ENCODE measurements at places on chromosomes 6 and 20. TPM values are rescaled to one million over a fixed set of nuclear protein-coding genes. Genes with fewer than 3 reads are reported as not detected.

The PRICKLE4 gene
- not detected for total RNA-seq

The UST gene
- 1.7 TPM for total RNA-seq

The KIFC1 gene
- total RNA-seq = 8.7 TPM

The FOXC1 gene
- total RNA-seq = not detected

The GJA10 gene
- not detected for total RNA-seq

The RSPO3 gene
- not detected for total RNA-seq

The COL10A1 gene
- not detected for total RNA-seq

The SMLR1 gene
- not detected for total RNA-seq

GRCh38 chr6:144543006-144543871 is 258.1 kb downstream of the UTRN start:
- peaks cover 78% of the 10 kb centered on the region for H3K36me3 ChIP-seq
- no peak for DNase-seq
- H3K27ac ChIP-seq = no peak overlapping the region
- no peak overlapping the region for H3K4me3 ChIP-seq
- no peaks in the 10 kb centered on the region for H3K4me1 ChIP-seq

- DNase-seq = peak; percentile 37
- no peak overlapping the region for H3K4me3 ChIP-seq
- H3K36me3 ChIP-seq = no peaks in the 10 kb centered on the region
- peaks cover 8% of the 10 kb centered on the region for H3K27me3 ChIP-seq
Measured at GRCh38 chr6:39029156-39030011, 19.2 kb upstream of the GLP1R start.

DNA sequence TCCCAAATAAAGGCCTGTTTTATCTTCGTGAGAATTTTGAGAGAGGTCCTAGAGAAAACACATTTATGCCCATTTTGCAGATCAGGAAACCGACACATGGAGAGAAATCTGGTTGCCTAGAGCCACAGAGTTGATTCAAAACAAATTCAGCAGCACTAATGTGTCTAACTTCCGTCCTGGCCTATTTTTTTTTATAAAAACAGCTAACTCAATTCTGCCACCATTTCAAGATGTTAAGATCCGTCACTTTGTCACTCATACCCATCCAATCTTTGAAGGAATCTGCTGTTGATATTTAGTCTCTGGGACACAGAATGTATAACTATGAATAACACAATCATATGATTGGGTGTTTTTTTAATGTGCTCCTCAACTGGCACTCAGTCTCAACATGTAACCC is 611.1 kb upstream of the ARID1B start:
- H3K4me3 ChIP-seq = no peak overlapping the region
- H3K4me1 ChIP-seq = no peaks in the 10 kb centered on the region
- DNase-seq = no peak

- no peaks in the 10 kb centered on the region for H3K36me3 ChIP-seq
- peaks cover 3% of the 10 kb centered on the region for H3K27me3 ChIP-seq
- H3K27ac ChIP-seq = no peak overlapping the region
- H3K4me3 ChIP-seq = no peak overlapping the region
Measured at GRCh38 chr6:83226517-83226916, 33.4 kb downstream of the RWDD2A start.

DNA sequence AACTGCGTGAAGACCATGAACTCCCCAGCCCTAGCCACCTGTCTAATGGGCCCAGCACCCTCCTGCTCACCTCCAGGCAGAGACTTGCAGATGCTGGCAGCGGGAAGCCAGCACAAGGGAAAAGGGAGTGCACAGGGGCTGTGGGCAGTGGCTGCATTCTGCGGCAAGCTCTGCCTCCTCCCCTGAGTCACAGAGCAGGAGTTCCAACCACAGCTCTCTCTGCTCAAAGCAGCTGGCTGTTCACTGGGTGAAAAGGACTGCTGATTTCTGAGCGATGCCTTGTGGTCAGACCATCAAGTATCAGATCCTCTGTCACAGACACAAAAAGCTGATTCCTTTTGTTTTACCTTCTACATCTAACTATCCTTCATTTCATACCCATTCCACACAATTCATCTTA is 10.5 kb downstream of the NKX2-2 start:
- H3K4me1 ChIP-seq = peaks cover 16% of the 10 kb centered on the region
- peaks cover 19% of the 10 kb centered on the region for H3K27me3 ChIP-seq
- no peak overlapping the region for H3K4me3 ChIP-seq
- no peaks in the 10 kb centered on the region for H3K36me3 ChIP-seq
- H3K27ac ChIP-seq = no peak overlapping the region

GRCh38 chr6:43584892-43585570 is 9.0 kb downstream of the POLH start:
- peak overlapping the region; percentile 55 for H3K27ac ChIP-seq
- H3K36me3 ChIP-seq = peaks cover 45% of the 10 kb centered on the region
- H3K4me1 ChIP-seq = peaks cover 24% of the 10 kb centered on the region
- H3K4me3 ChIP-seq = peak overlapping the region; percentile 17
- no peaks in the 10 kb centered on the region for H3K27me3 ChIP-seq
- DNase-seq = peak; percentile 91

DNA sequence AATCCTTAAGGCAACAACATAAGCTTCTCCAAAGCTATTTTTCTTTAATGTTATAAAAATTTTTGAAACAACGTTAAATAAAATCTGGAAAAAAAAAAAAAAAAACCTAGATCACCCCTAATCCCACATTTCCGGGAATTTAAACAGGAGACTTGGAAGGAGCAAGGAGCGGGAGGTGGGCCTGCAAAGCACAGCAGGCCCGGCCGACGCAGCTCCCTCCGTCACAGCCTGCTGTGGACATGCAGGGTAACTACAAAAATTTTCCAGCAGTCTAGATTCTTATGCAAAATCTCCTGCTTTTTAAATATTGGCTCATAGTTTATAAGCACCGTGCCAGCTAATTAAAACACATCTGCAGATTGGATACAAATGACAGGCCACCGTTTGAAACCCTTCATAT is 23.5 kb downstream of the FOXF2 start:
- DNase-seq = no peak
- H3K27me3 ChIP-seq = no peaks in the 10 kb centered on the region
- no peaks in the 10 kb centered on the region for H3K4me1 ChIP-seq
- H3K36me3 ChIP-seq = no peaks in the 10 kb centered on the region
- H3K4me3 ChIP-seq = no peak overlapping the region
- no peak overlapping the region for H3K27ac ChIP-seq

DNA sequence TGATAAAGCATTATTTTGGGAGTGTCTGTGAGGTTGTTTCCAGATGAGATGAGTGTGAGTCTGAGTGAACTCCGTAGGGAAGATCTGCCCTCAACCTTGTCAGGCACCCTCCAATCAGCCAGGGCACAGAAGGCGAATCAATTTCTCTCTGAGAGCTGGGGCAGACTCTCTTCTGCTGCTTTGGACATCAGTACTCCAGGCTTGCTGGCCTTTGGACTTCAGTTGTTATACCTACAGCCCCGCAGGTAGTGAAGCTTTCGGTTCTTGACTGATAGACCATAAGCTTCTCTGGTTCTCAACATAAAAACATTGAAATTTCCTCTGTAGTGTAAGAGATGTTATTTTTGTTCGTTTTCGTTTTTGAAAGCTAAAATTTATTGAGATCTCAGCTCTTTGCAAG is 71.4 kb downstream of the MAFB start:
- no peak overlapping the region for H3K27ac ChIP-seq
- DNase-seq = no peak
- no peak overlapping the region for H3K4me3 ChIP-seq
- no peaks in the 10 kb centered on the region for H3K27me3 ChIP-seq

DNA sequence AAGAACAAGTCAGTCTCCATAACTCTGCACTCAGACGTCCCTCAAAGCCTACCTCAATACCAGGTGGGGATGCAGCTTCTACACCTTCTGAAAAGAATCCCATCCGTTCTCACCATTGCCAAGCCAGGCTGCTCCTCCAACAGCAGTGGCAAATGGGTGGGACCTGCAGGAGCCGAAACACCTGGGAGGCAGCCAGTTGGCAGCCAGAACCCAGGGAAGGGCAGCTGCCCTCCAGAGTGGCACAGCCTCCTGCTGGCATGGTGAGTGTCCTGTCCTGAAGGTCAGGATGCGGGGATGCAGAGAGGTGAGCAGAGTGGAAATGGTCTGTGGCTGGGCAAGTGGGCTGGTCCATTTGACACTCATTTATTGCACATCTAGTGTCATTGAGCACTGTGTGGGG is 210.6 kb upstream of the CDH4 start:
- no peaks in the 10 kb centered on the region for H3K4me1 ChIP-seq
- H3K36me3 ChIP-seq = no peaks in the 10 kb centered on the region

DNA sequence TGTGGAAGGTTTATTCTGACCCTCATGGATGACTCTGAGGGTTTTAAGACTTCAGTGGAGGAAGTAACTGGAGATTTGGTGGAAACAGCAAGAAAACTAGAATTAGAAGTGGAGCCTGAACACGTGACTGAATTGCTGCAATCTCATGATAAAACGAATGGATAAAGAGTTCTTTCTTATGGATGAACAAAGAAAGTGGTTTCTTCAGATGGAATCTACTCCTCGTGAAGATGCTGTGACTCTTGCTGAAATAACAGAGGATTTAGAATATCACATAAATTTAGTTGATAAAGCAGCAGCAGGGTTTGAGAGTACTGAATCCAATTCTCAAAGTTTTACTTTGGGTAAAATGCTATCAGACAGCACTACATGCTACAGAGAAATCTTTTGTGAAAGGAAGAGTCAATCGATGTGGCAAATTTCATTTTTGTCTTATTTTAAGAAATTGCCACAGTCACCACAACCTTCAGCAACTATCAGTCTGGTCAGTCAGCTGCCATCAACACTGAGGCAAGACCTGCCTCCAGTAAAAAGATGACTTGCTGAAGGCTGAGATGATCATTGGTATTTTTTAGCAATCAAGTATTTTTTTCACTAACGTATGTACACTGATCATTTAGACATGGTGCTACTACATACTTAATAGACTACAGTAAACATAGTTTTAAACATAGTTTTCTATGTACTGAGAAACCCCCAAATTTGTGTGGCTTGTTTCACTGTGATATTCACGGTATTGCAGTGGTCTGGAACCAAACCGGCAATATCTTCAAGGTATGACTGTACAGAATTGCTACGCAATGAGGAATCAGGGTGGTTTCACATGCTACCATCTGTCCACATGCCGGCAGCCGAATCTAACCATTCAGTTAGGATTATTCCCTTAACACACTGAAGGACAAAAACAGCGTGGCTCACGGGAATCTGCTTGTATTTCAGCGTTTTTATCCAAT is 149.0 kb downstream of the MYB start:
- no peaks in the 10 kb centered on the region for H3K27me3 ChIP-seq
- H3K4me3 ChIP-seq = no peak overlapping the region
- no peak for DNase-seq
- H3K27ac ChIP-seq = no peak overlapping the region
- no peaks in the 10 kb centered on the region for H3K4me1 ChIP-seq

DNA sequence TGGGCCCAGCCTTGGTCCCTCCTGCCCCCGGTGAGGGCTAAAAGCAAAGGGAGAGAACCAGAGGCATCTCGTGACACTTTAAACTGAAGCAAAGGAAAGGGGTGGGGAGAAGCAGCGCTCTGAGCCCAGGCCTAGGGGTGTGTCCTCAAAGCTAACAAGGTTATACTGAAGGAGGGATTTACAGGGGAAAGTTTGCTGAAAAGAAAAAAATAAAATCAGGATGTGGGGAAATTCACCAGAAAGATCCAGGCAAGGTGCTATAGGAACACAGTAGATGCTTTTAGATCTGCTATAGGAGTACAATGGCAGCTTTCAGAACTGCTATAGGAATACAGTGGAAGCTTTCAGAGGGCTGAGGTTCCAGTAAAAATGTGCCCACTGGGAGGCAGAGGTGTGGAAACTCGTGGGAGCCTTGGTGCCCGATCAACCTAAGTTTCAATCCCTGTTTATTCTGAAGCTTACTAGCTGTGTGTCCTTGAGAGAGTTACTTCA is at the start of gene COL9A1:
Gene COL9A1 (minus strand): TSS at position 51 of the 492 bp plus-strand sequence. CDS start 160 bp downstream, outside the sequence.
- no peak within 1 kb of the TSS for H3K27ac ChIP-seq
- no peak for DNase-seq
- H3K4me3 ChIP-seq = no peak within 1 kb of the TSS
- H3K4me1 ChIP-seq = no peaks in the 10 kb centered on the region
- H3K36me3 ChIP-seq = no peaks in the 10 kb centered on the region

DNA sequence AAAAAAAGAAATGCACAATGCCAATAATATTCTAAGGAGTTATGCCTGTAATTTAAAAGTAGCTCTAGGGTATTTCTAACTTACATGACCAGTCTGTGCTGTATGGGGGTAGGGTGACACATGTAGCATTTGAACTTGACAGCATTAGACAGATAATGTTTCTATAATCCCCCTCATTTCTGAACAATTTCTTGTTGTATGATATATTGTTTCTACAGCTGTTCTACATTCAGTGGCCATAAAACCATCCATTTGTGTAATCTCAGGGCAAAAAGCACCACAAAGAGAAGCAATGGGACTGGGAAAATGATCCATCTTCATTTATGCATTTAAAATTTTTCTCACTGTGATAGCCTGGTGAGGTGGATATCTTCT is 767.8 kb downstream of the TFAP2A start:
- no peak for DNase-seq
- no peaks in the 10 kb centered on the region for H3K27me3 ChIP-seq
- no peak overlapping the region for H3K4me3 ChIP-seq

DNA sequence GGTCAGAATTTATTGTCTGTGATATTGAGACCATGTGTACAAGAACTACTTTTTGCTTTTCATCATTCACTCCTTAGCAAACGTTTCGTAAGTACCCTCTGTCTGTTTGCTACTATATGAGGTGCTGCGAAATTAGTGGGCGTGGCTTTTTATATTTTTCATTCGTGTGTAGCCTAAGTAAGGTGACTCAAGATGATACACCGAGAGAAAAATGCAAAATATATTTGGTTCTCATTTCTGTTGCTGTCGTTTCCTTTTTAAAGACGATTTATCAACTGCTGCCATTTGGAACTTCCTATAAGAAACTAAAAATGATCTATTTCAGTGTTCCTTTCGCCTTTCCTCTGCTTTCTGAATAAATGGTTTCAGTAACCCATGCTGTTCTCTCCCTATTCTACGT is 61.2 kb downstream of the VAPB start:
- H3K27ac ChIP-seq = no peak overlapping the region
- peaks cover 29% of the 10 kb centered on the region for H3K36me3 ChIP-seq
- H3K4me3 ChIP-seq = no peak overlapping the region

DNA sequence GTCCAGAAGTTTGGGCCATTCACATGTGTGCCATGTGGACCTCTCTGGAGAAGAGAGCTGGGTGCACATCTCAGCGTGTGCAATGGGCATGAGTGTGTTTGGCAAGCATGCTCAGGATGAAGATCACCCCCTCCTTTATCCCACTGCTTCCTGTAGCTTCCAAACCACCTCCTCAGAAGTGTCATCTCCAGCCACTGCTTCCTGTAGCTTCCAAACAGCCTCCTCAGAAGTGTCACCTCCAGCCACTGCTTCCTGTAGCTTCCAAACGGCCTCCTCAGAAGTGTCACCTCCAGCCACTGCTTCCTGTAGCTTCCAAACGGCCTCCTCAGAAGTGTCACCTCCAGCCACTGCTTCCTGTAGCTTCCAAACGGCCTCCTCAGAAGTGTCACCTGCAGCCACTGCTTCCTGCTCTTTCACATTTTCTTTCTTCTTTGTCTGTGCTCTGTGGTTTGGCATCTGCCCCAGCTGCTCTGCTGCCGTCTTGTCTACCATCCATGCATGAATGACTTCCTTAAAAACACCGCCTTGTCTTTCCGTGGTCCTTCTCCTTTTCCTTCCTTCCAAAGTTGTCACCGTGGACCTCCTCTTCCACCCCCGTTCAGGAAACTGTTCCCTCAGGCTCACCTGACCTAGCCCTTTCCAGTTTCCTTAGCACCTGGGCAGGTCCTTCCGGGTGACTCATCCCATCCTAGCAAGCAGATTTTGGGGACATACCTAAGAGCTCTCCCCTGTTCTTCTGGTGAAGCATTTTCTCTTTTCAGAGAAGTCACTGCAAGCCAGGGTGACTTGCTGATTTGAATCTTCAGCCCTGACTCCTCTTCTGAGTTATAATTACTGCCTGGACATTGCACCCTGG is 43.5 kb upstream of the TIAM2 start:
- no peaks in the 10 kb centered on the region for H3K27me3 ChIP-seq
- no peaks in the 10 kb centered on the region for H3K4me1 ChIP-seq
- H3K27ac ChIP-seq = no peak overlapping the region
- H3K36me3 ChIP-seq = peaks cover 3% of the 10 kb centered on the region
- H3K4me3 ChIP-seq = no peak overlapping the region

Data from CD4-positive, CD25-positive, alpha-beta regulatory T cell (primary cell).